ENCODE measurements at places on chromosomes 4 and X.

DNA sequence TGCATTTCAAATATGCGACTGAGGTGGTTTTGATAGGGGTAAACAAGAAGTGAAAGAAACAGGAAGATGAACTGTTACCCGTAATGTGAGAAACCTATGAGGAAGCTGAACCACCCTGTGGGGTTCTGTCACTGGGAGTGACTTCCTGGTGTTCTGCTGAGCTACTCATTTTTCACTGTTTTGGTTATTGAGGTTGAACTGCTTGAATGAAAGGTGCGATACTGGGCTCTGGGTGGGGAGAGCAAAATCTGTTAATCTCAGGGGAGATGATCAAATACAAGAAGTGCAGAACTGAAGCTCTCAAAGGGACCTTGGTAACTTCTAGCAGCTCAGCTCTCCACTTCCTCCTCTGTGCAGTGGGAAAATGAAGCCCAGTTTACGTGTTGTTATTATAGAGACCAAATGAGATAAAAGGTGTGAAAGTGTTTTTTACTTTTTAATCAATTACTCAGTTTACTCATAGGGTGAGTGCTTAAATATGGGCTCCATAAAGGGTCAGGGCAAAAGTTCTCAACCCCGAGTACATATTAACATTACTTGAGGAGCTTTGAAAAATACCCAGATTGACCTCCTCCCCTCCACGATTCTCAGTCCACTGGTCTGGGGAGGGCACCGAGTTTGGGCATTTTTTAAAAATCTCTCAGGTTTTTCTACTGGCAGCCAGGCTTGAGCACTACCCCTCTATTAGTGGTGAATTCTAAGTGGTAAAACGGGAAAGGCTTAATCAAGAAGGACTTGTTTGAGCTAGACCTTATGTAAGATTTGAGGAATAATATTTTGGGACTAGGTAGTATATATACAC lies 66.7 kb downstream of the COQ2 start:
- DNase-seq, result no peak

DNA sequence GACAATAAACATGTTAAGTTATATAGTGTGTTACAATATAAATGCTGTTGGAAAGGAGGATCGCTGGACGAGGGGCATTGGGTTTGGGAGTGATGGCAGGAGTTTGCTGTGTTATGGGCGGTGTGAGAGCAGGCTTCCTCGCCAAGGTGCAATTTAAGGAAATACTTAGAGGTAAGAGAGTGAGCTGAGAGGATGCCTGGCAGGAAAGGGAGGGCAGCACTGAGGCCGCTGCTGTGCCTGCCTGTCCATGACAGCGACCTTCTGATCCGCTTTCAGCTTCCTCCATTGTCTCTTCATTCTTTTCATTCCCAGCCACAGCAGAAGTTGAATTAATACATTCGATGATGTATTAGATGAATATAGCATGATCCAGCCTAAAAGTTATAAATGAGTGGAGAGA lies 41.2 kb upstream of the TBC1D14 start:
- no peak for DNase-seq

- DNase-seq, result no peak
Observed at GRCh38 chr4:110042545-110043517, 130.1 kb downstream of the EGF start.

DNA sequence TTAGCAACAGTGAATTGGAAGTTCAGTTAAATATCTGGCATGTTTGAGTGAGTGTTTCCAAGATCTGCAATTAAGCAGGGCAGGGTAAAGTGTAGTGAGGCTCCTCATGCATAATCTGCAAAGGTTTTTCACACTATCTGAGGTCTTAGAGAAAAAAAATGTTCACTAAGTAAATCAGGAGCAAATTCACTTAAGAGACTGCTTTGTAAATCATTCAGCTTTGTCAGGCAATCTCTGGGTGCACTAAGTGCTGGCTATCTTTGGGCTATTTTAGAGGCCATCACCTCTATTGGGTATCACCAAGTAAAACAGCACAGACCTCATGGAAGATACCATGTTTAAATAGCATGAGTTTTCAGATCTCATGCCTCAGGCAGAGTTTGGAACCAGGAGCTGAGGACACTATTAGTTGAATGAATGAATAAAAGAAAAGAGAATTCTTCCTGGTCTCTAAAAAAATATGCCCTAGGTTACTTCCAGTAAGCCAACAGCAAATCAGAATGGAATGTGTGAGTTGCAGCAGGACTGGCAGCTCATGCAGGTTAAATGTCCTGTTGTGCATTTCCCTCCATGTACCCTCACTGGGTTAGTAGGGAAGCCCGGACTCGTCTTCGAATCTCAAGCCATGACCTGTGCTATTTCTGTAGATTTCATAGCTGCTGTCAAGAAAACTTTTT lies 195.3 kb downstream of the KCNIP4 start:
- no peak for DNase-seq

GRCh38 chrX:40474205-40474626 lies 106.6 kb upstream of the ATP6AP2 start:
- DNase-seq, result no peak

- no peak for DNase-seq
Observed at GRCh38 chr4:30269850-30270249, 450.3 kb upstream of the PCDH7 start.

DNA sequence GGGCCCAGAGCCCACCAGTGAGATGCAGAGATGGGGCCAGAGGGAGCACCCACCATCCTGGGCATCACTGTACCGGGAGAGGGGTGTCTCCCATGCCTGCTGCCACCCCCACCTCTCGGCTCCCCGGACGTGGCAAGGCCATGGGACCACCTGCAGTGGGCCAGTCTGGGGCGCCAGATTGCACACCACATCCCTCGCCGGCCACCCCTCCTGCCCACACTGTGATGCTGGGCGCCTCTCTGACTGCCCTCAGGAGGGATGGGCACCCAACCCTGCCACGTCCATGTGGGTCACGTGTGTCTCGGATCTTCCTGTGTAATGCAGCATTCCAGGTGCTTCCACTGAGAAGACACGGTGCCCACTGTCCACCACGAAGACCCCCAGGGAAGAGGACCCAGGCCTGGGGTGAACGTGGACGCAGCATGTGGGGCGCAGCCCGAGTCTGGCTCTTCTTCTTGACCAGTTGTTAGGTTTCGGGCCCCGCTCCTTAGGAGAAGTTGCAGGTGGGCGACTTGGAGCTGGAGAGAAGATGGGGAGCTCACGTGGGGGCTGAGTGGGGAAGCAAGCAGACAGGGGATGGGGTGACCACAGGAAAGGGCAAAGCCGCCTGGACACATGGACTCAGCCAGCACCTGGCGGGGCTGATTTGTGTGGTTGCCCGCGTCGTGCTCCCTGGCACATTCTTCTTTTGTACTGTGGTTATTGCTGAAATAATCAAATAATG lies 47.7 kb downstream of the ZFYVE28 start:
- no peak for DNase-seq

DNA sequence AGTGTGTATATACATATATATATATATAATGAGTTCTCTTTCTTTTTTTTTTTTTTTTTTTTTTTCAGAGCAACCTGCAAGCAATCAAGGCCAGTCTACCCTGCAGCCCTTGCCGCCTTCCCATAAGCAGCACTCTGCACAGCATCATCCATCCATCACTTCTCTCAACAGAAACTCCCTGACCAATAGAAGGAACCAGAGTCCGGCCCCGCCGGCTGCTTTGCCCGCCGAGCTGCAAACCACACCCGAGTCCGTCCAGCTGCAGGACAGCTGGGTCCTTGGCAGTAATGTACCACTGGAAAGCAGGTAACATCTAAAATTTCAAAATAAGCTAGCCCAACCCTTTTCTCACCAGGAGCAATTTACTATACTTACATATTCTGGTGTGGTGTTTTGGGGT lies 316.3 kb downstream of the DCTD start:
- DNase-seq, result no peak

DNA sequence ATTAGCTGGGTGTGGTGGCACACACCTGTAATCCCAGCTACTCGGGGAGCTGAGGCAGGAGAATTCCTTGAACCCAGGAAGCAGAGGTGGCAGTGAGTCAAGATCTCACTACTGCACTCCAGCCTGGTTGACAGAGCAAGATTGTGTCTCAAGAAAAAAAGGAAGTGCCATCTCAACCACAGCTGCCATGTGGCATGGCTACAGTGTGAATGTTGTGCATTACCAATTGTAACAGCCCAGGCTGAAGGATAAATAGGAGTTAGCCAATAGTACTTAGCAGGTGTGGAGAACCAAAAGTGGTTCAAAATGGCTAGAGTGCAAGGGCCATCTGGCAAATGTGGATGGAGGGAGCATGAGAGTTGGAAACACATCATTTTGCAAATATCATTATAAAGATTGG lies 28.9 kb downstream of the SLC25A5 start:
- DNase-seq, result no peak

GRCh38 chr4:63275491-63275890 lies 1133.8 kb downstream of the TECRL start:
- DNase-seq, result no peak

GRCh38 chrX:117094149-117094548 lies 631.4 kb upstream of the CT83 start:
- DNase-seq, result no peak

DNA sequence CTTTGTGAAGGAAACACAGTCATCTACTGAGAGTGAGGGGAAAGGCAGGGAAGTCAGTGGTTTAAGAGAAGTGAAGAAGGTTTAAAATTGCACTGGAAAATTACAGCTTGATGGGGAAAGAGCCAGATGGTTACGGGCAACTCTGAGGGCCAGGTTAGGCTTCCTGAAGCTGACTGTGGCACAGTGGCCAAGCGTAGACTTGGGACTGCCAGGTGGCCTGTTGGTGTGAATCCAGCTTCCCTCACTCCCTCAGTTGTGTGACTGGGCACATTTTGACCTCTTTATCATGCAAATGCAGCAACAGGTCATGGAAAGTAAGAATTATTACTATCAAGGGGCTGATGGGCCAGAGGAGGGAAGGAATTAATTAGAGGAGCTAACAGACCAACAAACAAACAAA lies 390.1 kb downstream of the UNC5C start:
- DNase-seq, result no peak

DNA sequence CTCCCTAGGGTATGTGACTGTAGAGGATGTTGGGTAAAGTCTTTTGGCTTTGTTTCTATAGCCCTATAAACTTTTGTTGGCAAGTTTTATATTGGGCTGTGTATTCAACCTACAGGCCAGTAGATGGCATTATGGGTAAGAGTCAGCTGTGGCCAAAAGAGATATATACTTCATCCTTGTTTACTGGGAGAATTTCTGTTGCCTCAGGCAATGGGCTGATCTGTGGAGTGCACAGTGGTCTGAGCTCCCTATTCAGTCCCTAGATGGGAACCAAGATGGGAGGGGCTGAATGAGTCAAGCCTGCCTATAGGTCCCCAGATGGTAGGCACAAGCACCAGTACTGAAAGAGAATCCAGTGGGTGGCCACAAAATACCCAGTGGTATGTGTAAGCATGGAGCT lies 580.6 kb downstream of the EPHA5 start:
- peak; percentile 25 for DNase-seq

GRCh38 chrX:151397741-151398070 lies 700 bp downstream of the VMA21 start:
- no peak for DNase-seq

GRCh38 chr4:154577324-154577723 lies 13.2 kb downstream of the FGA start:
- DNase-seq, result no peak

GRCh38 chrX:41526925-41527324 lies 79.8 kb downstream of the NYX start:
- no peak for DNase-seq

GRCh38 chr4:53579826-53580225 lies 11.5 kb downstream of the LNX1 start:
- DNase-seq, result no peak

DNA sequence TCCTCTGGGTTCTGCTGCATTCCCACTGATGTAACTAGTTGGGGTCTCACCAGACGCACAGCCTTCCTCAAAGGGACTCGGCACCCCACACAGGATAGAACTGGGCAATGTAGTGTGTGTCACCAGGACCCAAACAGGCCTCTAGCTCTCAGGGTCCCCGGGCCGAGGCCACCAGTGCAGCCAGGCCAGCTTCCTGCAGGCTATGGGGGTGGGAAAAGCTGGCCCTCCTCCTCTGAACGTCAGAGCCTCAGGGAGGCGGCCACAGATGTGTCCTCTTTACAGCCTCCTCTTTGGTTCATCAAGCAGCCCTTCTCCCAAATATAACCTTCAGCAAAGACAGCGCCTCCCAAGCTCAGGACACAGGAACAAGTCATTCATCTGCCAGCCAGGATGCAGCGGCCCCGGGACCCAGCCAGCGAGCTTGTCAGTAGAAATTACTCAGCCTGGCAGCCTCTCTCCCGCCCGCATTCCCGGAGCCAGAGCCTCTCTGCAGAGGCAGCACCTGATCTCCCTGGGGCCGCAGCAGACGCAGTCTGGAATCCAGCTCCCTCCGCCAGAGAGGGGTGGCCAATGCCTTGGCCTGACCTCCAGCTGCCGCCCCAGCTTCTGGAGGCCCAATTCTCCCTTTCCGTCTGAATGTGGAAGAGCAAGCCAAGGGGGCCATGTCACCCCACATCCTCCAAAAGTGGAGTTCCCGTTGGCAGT lies 288.5 kb downstream of the FBXW7 start:
- DNase-seq, result no peak

GRCh38 chrX:33974676-33975075 lies 157.4 kb downstream of the FAM47A start:
- DNase-seq, result no peak

DNA sequence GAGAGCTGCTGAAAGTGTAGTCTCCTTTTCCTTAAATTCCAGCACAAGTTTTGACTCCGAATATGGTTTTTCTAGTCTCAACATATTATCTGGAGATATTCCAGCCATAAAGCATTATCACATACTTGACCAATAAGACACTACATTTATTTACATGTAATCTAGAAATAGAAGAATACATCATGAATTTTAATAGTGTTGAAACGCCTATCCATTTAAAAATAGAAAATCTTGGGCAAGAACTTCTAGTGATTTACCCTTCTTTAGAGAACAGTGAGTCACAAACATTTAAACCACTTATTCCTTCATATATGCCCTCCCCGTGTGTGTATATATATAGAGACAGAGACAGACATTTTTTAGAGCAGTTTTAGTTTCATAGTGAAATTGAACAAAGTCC lies 161.5 kb downstream of the SOWAHB start:
- no peak for DNase-seq
